ENCODE measurements at places on chromosomes 11 and 22.

GRCh38 chr11:92391364-92391763 lies 166.7 kb downstream of the FAT3 start:
- DNase-seq, result no peak

GRCh38 chr11:69497221-69497787 lies 15.8 kb downstream of the LINC01488 start:
- no peak for DNase-seq

DNA sequence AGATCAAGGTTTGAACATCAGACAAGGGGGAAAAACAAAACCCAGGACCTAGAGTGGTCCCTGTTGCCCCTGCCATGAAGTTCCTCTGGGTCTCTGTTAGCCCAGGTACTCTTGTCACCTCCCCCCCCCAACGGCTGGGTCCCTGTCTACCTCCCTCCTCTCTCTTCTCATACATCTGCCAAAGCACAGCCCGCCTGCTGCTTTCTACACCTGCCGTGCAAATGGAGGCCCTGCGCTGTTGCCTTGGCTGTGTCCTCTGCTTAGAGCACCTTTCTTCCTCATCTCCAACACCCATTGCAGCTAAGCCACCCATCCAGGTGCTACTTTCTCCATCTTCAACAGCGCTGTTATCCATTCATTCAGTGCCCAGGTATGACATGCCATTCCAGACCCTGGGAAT lies 99.2 kb downstream of the TP53I11 start:
- DNase-seq, result no peak

GRCh38 chr22:26903030-26903856 lies 245.9 kb downstream of the MIAT start:
- no peak for DNase-seq

DNA sequence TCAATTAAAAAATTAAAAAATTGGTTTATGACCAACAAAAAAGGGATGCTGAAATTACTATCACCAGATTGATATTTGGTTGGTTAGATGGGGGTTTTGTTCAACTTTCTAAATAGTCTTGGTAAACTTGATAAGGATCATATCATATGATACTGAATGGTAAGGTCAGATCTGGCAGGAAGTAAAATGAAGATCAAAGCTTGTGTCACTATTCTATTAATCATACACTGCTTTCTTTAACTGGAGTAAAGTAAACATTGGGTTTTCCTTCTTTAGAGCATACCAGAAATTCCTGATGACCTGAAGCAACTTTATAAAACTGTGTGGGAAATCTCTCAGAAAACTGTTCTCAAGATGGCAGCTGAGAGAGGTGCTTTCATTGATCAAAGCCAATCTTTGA lies 40.2 kb downstream of the RRM1 start:
- DNase-seq, result no peak

DNA sequence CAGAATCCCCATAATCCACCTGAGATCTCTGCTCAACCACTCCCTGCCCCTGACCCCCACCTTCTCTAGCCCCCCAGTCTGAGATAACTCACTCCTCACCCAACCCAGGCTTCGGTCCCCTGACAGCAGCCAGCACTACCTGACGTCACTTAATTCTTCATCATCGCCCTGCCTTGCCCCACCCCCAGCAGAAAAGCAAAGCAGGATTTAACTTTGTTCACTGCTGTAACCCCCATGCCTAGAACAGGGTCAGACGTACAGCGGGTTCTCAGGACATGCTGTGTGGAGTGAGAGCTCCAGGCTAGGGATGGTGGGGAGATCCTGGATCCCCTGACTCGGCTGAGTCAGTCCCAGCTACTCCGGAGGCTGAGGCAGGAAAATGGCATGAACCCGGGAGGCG lies 45.8 kb downstream of the ELFN2 start:
- DNase-seq, result no peak

DNA sequence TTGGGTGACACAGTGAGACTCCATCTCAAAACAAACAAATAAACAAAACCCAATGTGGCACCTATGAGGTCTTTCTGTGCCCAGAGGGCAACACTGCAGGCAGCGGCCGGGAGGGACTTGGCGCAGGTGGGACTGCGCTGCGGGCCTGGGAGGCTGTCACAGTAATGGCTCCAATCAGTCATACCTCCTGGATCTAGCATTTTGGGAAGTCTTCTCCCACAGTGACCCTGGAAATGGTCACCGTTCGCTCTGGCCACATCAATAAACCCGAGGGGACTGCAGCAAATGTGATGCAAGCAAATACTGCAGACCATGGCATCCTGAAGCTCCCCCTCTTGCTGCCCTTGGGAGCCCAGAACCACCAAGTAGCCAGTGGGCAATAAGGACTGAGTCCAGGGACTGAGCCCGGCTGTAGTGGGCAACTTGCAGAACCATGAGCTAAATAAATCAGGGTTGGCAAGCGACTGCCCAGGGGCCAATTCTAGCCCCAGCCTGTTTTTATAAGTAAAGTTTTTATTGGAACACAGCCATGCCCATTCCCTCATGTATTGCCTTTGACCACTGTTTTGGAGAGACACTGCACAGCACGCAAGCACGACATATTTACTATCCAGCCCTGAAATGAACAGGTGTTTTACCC lies 15.4 kb downstream of the SHANK2 start:
- no peak for DNase-seq

DNA sequence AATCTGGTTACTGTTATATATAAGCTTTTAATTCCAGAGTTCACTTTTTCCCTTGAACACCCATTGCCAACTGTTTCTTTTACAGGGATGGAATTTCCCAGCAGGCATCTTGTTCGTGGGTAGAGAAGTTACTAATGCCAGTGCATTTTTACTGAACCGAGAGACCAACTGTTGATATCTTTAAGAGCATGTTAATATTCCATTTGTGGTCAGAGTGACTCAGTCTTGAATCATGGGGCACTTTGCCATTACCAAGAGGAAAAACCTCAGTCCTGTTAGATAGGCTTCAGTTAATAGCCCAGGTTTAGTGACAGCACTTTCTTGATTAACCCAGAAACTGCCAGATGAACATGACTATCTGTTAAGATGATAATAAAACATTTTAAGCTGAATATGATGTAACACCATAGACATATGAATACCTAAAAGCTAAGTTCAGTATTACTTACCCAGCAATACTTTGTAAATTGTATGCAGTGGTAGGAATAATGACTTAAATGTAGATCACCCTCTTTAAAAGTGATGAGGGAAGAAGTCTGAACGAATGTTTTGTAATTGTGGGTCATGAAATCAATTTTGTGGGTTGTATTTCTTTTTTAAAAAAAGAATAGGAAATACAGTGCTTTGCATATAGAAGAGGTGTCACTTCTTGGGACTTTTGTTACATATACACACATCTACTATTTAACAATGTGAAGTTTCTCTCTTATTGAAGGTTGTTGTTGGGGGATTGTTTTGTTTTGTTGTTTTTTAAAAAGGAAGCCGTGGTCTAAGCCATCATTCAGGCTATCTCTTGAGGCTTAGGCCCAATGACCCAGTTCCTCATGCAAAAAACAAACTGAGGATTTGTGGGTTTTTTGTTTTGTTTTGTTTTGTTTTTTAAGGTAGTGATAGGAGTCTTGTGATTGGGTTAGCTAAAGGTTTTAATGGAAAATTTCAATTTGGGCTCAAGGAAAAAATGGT lies 79.2 kb upstream of the GRIK4 start:
- no peak for DNase-seq

- DNase-seq, result no peak
These were observed 10.5 kb upstream of the DEPDC7 start for GRCh38 chr11:33005175-33005574.

- no peak for DNase-seq
These were observed 8.6 kb downstream of the OAF start for GRCh38 chr11:120219232-120219937.

All from stimulated activated CD8-positive, alpha-beta memory T cell treated with anti-CD3 and anti-CD28 coated beads, Interleukin-2, amount 100 ng/mL, for 48 hours (primary cell).